ENCODE measurements at places on chromosomes 2 and 18. TPM values are rescaled to one million over a fixed set of nuclear protein-coding genes. Genes with fewer than 3 reads are reported as not detected.

The ZNF512 gene
- polyA plus RNA-seq = 42.3 TPM

The C2orf80 gene
- polyA plus RNA-seq = not detected

The DYNAP gene
- not detected for polyA plus RNA-seq

The SERPINB11 gene
- polyA plus RNA-seq = not detected

The ARHGAP15 gene
- 7.3 TPM for polyA plus RNA-seq

DNA sequence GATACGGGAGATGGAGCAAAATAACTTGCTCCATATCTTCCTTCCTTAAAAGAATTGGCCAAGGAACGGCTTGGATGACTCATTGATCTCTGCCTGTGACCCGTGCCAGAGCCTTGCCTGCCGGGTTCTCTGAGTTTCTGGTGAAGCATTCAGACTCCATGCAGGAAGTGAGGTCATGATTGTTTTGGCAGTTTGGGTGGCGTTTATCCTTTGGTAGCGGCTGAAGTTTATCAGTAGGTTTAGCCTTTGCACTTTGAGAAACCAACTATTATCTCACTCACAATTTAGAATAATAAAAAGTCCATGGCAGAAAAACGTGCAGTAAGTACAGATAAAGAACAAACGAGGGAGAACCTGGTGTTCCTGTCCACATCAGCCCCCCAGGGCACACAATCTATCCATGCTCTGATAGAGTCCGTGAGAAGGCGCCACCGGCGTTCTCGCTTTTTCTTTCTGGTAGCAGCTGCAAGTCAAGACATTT, 15.0 kb upstream of the CTAGE1 start:
- DNase-seq = no peak

DNA sequence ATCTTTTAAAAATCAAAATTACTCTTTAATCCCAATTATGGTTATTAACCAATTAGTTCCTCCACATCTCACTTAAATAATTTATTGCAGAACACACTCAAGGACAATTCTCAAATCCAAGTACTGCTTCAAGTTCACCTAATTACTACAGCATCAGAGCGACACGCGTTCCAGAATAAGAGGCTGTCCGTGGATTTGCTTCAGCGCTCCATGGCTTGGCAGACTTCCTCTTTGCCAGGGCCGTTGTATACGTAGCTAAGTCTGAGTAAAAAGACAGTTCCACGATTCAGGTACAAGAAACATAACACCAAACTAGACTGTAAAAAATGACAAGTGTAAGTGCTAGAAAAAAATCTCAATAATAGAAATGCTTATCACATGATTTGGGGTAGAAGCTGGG, 153.2 kb upstream of the MYT1L start:
- DNase-seq = no peak

DNA sequence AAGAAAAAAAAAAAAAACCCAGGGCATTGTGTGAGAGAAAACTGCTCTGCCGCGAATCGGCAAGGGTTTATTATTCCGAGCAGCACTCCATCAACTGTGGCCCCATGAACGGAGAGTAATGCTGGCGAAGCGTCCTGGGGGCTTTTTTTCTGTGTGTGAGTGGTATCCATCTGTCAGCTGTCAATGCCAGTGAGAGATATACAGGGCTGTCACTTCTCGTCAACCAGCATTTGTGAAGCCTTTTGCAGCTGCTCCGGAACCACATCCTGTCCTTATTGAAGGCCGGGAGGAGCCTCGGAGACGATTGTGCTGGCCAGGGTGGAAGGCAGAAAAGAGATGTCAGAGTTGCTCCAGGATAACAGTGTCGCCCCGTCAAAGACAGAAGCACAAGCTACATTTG, 356.9 kb upstream of the SMIM21 start:
- DNase-seq = no peak

GRCh38 chr2:237262838-237263771, 150.9 kb downstream of the COL6A3 start:
- no peak for DNase-seq

DNA sequence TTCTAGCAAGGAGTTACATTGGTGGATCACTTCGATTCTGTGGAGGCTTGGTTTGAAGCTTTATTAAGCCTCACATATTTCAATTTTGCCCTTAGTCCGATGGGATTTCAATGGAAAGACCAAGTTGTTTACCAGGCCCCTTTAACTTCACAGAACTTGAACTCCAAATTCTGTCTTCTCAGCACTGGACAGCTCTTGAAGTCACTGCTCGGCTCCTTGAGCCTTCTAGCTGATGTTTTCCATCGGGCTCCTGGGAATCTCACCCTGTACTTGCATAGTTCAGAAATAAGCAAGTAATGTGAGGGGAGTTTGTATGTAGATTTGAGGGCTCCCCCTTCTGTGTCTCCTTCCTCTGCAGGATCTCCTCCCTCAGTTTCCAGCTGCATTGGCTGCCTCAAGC, 15.1 kb downstream of the OXER1 start:
- no peak for DNase-seq

DNA sequence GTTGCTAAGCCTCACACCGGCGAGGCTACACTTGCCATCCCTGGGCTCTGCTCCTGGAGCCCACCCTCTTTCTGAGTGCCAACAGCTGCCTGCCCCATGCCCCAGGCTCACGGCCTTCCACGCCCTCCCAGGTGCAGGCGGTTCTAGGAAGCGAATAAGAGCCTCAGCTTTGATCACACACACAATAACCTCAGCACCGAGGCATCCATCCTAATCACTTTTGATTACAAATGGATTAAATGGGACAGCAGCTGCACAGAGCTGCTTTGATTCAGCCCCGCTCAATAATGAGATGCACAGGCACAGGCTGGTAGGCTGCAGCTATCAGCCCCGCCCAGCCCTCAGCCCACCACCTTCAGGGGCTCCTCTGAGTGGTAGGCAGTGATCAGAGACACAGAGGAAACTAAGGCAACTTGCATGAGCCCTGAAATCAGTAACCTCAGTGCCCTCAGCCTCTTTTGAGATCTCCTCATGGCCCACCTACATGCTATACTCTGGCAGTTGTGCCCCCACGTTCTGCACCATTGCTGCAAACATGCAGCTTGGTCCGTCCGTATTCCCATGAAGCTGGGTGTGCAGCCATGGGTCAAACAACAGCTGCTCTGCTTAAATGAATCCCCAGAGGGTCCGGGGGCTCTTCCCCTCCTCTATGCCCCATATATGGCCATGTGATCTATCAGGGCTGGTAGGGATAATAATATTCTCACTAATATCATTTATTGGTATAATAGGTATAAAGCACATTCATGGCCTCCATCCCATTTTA, 171.4 kb downstream of the SETBP1 start:
- DNase-seq = no peak

GRCh38 chr18:35707674-35708073, 126.1 kb downstream of the GALNT1 start:
- DNase-seq = no peak

DNA sequence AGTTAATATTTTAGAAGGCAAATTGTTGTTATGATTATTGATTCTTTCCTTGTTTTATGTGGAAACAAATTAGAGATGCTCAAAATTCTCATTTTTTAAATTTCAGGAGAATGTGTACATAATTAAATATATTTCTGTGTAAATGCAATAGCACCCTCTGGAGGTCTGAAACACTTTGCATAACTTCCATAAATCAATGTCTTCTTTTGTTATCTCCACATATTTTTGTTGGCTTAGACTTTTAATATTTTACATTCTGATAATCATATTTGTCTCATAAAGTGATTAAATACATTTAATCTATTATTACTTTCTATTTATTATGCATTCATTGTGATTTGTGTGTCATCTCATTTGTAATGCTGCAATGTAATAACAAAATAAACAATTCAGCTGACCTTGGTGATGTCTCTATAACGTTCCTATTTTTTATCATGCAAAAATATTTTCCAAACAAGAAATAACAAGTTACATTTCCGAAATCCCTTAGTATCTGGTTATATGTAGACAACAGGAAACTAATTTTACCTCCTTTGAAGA, 201.8 kb upstream of the GALNT5 start:
- peak; percentile 5 for DNase-seq

DNA sequence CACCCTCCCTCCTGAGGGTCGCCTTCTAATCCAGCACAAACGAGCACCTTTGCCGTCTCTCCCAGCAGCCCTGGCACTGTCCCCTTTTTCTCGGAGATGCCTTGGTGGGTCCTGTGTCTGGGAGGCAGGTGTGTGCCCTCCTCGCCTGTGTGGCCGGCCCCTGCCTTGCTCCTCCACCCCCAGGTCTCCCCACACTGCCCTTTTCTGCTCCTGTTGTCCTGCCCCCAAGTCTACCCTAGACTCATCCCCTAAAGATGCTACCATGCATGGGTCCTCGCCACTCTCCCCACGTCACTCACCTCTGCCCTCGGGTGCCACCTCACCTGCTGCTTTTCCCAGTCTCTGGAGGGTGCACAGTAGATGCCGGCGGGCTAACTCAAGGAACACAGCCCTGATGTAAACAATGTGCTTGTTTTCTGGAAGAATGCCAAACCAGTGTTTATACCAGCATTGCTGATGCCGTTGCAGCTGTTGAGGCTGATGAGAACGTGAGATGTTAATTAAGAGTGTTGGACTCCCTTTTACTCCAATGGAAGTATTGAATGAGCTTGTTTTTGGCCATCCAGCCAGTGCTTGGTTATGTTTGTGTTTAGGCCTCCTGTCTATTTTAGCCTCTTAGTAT, 223.1 kb downstream of the AGAP1 start:
- no peak for DNase-seq

GRCh38 chr18:74745633-74746403, 148.1 kb downstream of the ZNF407 start:
- no peak for DNase-seq
